ENCODE measurements at places on chromosomes 6 and 20.

DNA sequence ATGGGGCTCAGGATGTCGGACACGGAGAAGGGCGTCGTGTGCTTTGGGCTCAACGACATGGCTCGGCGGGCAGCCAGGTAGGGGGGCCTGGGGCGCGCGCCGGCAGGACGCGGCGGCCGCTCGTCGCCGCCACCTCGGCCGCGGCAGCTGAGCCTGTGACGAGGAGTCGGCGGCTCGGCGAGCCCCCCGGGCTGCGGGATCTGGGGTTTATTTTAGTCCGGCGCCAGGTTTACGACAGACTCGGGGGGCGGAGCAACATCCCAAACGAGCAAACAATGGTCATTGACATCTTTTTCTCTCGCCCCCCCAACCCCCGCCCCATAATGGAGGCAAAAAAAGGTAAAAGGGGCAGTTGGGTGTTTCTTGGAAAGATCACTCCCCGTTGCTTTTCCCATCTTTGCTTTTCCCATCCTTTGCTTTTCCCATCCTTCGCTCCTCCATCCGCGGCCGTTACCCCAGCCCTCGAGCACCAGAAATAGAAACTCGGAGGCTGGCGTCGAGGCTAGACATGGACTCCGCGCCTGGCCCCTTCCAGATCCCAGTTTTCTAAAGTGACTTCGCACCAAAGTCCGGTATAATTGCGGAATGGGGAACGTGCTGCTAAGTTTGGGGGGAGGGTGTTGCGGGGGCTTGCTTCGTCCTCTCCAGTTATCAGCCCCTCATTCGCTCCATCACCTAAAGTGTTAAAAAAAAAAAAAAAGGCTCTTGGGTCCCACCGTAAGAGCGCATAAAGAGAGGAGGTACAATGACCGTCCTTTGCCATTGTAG lies at the start of gene NKX2-4:
Gene NKX2-4, minus strand, starts transcription at position 186 of the 768 bp plus-strand sequence. Its CDS starts 127 bp downstream, at position 59.
- no peak for DNase-seq

DNA sequence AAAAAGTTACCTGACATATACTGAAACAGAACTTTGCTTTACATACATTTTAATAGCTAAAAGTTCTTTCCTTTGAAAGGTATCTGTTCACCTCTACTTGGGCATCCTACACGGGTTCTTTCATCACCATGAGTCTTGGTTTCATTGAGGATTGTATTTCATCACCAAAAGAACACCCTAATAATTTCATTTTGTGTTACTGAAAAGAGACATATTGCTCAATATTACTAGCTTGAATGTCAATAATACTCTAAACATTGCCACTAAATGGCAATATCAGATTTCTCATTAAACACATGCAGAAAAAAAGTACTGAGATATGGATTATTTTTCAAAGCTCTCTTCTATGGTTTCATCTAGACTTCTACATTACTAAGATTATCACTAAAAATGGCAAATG lies 30.8 kb downstream of the MAN1A1 start:
- DNase-seq: no peak

DNA sequence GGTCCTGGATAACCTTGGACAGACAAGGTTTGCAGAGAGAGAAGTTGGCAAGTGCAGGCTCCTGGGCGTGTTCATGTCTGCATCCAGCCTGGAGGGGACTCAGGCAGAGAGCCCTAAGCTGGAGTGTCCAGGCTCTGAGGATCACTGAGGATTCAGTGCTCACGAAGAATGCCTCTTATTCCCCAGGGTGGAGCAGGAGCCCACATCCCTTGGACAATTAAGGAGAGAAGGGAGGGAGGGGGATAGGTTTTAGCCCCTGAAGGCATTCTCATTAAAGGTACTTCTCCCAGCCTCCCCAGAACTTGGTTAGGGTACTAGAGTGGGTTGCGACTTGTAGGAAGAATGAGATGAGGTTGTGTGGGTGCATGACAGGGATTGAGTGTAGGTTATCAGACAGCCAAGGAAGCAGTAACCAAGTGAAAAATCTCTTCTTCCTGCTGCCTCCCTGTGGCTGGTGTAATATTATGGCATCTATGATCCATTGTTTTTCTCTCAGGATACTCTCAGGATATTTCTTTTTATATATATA lies 680 bp downstream of the HLA-DPB1 start:
- DNase-seq: no peak

DNA sequence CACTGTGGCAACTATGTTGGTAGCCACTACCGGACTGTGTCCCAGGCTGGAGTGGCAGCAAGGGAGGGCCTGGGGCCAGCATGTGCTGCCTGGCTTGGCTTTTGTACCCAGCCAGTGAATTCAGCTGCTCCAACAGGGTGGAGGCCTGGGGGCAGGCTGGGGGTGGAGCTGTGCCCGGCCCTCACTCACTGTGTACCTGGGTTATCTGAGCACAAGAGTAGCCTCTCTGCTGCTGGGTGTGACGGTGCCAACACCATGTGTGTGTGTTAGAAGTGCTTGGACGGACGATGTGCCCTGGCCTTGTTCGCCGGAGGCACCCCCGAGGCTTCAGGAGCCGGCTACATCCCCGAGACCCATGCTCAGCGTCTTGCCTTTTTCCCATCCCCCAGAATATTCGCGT lies 49.2 kb downstream of the EFCAB8 start:
- DNase-seq: no peak

DNA sequence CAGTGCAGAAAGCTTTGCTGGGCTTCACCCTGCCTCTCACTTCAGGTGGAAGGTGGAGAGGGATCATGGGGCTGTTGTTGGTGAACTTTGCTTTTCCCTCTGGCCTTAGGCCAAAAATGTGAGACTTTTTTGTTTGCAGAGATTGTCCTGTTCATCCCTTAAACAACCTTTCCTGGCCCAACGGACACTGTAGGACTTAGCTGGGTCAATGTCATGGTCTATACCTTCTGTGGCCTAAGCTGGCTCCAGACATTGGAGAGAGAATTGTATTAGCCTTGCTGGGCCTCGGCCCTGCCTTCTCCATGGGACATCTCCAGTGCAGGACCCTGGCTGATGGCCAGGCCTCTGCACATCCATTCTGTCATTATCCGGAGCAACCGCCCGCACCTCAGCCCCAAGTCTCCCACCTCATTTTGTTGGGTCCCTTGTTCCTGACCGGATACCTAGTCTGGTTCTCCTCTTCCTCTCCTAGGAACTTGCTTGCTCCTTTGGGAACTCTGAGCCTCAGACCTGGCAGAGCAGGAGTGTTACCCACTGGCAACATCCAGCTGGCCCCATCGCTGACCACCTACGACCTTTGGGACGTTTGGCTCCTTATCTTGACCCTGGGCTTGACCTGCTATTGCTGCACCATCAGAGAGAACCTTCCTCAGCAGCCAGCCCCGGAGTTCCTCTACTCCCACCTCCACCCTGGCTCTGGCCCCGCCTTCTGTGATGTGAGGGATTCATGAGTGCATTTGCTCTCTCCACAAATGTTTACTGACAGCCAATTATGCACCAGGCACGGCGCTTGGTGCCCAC lies 128.2 kb downstream of the BANF2 start:
- DNase-seq: no peak

- no peak for DNase-seq
Observed at GRCh38 chr6:147173140-147173539, 31.1 kb upstream of the STXBP5 start.
